ENCODE measurements at places on chromosomes 11 and 22.

DNA sequence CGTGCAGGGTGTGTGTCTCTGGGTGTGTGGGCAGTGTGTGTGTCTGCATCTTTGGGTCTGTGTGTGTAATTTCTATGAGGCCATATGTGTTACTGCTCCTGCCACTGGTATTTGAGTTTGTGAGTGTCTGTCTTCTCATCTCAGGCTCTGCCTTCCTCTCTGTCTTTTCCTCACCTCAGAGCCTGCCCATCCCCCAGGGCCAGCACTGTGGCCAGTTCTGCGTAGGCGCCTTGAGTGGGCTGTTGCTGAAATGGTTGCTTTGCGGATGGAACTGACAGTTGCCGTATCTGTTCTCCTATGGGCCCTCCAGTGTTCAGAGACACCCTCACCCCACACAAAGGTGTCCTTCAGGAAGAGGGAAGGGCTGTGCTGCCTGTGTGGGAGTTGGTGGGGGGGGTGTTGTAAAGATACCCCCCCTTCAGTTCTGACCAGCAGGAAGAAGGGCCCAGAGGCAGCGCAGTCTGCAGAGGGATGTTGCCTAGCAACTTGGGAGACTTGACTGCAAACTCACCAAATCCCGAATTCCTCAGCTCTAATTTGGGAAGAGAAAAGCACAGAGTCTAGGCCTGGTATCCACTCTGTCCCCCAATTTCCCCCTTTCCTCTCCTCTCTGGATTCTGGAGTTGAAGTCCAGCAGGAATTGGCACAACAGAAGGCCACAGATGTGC lies 2.0 kb upstream of the NRGN start:
- no peak for DNase-seq

DNA sequence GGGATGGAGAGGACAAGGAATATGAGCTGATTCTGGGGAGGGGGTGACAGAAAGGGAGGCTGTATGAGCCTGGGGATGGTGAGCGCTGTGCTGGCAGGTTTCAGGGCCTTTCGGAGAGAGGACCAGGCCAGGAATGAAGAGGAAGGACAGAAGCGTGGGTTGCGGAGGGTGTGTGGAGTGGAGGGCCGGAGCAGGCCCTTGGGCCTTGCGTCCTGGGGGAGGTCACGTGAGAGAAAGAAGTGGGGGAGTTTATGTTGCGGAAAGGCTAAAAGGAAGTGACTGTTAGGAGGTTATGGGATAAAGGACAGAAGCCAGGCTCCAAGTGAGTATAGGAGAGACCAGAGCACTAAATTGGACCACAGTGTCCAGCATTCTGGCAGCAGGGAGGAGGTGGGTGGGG lies 17.5 kb downstream of the BCR start:
- no peak for DNase-seq

DNA sequence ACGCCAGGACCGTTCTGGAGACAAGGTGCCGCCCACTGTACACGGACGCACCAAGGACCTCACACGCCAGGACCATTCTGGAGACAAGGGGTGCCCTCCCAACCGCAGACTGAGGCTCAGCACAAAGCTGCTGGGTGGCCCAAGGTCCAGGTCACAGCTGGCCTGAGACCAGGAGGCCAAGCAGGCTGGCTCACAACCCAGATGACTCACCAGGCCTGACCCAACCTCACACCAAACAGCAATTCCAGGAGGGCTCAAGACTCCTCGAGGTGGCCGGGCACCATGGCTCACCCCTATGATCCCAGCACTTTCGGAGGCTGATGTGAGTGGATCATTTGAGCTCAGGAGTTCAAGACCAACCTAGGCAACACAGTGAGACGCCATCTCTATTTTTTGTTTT lies 14.8 kb downstream of the BRD1 start:
- DNase-seq, result no peak

- DNase-seq, result no peak
Observed at GRCh38 chr11:36376009-36376887, 80.2 kb downstream of the PRR5L start.

GRCh38 chr11:16923987-16924386 lies 90.2 kb downstream of the PLEKHA7 start:
- no peak for DNase-seq

DNA sequence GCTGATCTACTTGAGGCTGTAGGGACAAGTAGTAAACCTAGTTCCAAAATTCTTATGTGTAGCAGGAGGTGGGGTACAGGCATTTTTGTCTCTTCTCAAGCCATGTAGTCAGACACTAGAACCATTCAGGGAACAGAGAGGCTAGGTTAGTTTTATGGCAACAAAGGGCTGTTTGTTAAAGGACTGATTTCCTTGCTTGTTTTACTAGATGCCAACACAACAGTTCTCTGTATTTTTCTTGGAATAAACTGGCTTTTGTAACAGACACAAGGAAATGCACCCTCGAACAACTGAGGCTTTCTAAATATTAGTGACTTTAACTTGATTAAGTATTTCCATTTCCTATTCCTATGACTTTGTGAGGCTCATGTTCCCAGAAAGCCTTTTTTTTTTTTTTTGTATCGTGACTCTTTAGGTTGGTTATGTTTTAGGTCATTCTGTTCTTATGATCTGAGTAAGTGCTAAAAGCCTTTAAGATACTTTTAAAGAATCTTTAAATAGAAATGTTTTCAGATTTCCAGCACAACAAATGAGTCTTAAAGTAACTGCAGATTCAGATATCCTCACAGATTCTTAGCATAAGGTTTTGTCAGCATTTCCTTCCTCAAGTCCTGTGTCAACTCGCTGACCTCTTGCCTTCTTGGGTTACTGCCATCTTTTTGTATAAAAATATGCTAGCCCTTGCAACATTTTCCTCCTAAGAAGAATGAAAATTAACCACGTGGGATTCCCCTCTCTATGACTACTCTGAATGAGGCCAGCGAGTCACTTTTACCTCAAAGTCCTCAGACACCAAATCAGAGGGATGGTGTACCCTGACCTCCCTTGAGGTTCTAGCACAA lies 92.5 kb downstream of the CCDC83 start:
- DNase-seq, result no peak

GRCh38 chr22:22767876-22768602 lies 119.6 kb upstream of the IGLL5 start:
- DNase-seq, result no peak

DNA sequence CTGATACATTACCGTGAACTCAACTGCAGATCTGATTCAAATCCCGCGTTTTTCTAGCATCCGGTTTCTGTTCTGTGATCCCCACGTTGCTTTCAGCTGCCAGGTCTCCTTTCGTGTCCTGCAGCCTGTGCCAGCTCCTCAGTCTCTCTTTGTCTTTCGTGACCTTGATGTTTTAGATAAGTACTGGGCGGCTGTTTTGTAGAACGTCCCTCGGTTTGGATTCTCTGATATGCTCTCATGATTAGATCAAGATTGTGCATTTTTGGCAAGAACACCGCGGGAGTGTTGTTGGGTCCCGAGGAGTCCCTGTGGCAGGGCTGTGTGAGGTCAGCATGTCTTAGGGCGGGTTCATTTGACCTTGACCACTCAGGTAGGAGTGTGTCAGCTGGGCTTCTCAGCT lies 38.6 kb downstream of the KCNQ1 start:
- no peak for DNase-seq

DNA sequence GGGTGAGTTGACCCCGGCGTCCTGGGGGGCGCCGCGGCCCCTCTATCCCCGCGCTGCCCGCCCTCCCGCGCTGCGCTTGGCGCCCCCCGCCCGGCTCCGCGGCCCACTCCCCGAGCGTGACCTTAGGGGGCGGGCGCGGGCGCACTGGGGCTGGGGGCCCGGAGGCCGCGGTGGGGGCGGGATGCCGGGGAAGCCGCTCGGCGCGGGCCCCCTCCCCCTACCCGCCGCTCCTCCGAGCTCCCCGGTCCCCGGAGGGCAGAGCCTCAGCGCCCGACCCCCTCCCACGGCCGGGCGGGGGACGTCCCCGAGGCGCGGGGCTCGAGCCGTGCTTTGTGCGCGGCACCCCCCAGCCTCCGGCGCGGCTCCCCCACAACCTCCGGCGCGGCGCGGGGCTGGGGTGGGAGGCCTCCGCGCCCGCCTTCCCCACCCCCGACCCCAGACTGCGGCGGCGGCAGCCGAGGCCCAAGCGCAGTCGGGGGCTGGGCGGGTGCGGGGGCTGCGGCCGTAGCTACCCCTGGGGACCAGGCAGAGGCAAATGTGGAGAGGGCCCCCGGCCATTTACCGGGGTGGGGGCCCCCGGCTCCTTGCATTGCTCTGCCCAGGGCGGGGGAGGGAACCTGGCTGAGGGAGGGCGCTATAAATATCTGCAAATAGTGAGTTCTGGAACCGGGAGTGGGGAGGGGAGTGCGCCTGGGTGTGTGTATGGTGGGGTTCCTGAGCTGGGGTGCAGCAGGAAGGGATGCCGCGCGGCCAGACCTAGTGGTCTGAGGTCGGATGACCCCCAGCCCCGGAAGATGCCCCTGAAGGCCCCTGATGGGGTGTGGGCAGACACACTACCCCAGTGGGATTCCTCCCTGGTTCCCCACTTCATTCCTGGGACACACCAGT lies 988 bp downstream of the MGAT3 start:
- no peak for DNase-seq

All from T-helper 17 cell (primary cell).